Stimulated activated CD8-positive, alpha-beta memory T cell treated with anti-CD3 and anti-CD28 coated beads, Interleukin-7, amount 100 ng/mL, for 48 hours (primary cell): ENCODE measurements at places on chromosomes 12 and 14.

GRCh38 chr12:4858386-4858785 is 51.3 kb upstream of the KCNA1 start:
- no peak for DNase-seq

DNA sequence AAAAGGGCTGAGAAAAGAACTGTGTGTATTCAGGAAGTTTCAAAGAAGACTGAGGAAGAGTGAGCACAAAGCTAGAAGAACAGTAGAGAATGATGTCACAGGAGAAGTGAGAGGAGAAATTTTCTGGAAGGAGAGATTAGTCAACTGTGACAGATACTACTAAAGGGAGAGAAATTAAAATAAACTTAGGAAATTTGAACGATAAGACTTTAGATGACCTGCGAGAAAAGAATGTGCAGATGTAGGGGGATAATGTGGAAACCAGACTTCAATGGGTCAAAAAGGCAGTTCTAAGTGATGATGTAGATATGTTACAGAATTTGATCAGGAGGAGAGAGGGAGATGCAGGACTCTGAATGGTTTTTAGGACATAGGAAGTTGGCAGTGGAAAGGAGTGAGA is 287.4 kb downstream of the SYT1 start:
- DNase-seq = no peak

DNA sequence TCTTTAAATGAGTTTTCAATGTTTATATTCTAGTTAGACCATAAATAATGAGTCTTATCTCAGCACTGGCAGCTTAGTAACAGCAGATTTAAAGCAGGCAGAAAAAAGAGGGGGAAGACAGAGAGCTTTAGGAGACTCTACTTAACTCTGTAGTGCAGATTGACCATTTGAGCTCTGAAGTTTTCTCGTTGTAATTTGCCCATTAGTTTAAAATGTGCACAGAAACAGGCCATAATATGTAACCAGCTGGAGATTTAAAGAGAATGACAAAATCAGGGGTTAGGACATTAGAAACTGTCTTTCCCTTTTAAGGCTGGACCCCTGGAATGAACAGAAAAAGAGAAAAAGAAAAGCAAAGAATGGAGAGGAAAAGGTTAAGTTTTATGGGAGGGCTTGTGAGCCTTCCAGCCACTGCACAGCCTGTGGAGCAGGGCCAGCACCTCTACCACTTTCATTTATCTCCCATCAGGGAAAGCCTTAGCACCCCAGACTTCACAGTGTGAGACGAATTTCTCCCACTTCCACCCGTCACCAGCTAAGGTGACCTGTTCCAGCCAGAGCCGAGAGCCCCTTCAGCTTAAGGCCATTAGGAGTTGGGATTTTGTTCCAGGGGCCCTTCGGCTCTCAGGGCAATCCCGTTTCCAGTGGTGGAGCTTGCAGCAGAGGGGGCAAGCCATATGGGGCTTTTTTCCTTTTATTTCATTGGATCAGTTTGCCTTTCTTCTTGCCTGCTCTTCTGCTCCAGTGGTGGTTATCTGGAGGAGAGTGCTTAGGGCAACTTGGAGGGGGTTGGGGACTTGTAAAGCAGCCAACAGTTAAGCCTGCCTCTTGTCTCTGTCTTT is 8.0 kb downstream of the IL22 start:
- DNase-seq = no peak

DNA sequence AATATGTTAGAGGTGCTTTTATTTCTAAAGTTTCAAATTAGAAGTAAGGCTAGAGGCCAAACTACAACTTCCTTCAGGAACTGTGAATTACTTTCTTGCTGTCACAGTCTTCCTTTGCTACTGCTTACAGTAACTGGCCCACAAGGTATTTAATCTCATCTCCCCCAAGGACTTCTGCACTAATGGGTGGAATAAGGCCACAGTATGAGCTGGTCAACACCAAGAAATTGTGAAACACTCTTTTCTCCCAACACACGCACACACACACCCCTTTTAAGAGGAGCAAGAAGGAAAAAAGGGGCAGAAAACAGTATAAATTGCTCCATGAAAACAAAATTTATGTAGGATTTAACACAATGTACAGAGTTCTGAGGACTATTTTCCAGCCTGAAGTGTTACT is 45.6 kb downstream of the SCAF11 start:
- DNase-seq = no peak

- DNase-seq = no peak
These were observed 46.7 kb upstream of the ATP2A2 start for GRCh38 chr12:110234331-110234751.

DNA sequence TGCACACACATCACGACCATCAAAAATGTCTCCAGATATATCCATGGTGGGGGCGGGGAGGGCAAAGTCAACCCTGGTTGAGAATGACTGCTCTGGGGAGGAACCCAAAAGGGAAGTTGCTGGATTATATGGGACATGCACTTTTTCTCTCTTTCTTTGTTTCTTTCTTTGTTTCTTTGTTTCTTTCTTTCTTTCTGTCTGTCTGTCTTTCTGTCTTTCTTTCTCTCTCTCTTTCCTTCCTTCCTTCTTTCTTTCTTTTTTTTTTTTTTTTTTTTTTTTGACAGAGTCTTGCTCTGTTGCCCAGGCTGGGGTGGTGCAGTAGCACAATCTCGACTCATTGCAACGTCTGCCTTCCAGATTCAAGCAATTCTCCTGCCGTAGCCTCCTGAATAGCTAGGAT is 71.5 kb downstream of the TBX5 start:
- no peak for DNase-seq

- no peak for DNase-seq
These were observed 191.6 kb upstream of the TMEM132C start for GRCh38 chr12:128075332-128075731.

GRCh38 chr12:59304077-59304721 is 291.6 kb upstream of the SLC16A7 start:
- DNase-seq = no peak

- DNase-seq = no peak
These were observed 7.0 kb downstream of the CKAP4 start for GRCh38 chr12:106240821-106241220.

DNA sequence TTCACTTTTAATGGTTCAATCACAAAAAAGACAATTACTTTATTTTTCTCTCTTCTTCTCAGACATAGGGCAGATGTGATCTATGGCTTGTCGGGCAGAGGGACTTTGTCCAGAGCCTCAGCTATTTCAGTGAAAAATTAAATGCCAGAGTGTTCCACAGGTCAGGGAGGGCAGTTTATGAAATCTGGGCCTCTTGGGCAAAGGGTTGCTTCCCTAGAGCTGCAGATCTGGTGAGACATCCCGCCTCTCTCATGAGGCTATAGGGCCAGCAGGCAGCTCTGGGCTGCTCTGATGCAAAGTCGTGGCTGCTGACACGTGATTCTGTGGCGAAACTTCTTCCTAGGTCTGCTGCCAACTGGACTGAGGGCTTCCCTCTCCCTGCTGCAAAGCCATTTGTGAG is 6.0 kb downstream of the CLMN start:
- no peak for DNase-seq

DNA sequence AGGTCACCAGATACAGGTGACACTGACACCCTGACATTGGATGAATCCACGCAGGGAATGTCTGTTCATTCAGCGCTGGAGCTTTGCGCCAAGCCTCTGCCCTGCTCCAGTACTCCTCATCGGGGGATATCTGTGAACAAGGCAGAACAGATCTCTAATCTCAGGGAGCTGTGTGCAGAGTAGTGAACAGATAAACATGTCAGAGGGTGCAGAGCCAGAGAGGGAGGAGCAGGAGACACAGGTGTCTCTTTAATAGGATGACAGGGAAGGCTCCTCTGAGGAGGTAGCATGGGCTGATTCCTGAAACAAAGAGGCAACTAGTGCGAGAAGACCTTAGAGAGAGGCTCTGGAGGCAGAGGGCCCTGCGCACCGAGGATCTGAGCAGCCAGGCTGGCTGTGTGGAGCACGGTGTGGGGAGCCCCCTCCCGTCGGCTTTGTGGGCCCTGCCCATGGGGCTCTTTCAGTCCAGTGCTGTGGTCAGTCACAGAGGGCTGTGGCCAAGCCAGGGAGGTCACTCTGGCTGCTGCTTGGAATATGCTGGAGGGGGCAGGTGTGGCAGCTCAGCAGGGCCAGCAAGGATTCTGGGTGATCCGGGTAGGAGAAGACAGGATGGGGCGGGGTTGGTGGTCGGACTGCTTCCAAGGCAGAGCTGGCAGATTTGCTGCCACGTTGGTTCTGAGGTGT is 55.6 kb downstream of the TECPR2 start:
- no peak for DNase-seq
